Prostate gland (tissue), 2 donors: ENCODE measurements at places on chromosomes 11 and 22.
A peak's percentile ranks its signal among the peaks of the same experiment; 100 is the strongest.

- H3K27ac ChIP-seq, result no peak overlapping the region
- H3K36me3 ChIP-seq, result no peaks in the 10 kb centered on the region
- DNase-seq, result no peak
- no peaks in the 10 kb centered on the region for H3K27me3 ChIP-seq
- H3K4me1 ChIP-seq, result no peaks in the 10 kb centered on the region
Observed at GRCh38 chr11:131977231-131977630, 606.8 kb downstream of the NTM start.

DNA sequence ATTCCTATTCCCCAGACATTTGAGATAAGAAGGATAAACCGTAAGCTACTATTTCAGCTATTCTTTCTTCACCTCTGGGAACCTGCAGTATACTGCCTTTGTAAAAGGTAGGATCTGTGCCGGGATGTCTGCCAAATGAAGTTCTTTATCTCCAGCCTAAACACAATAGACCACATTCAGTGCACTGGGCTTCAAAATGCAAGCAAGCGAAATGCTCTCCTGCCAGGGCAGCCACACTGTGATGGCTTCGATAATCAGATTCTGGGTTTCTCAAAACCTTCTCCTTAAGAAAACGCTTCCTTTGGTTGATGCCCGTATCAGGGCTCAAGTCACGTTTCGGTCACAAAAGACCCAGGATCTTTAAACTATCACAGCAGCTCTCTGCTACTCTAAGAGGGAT, 299.5 kb upstream of the B3GAT1 start:
- H3K27me3 ChIP-seq, result no peaks in the 10 kb centered on the region
- H3K36me3 ChIP-seq, result no peaks in the 10 kb centered on the region

DNA sequence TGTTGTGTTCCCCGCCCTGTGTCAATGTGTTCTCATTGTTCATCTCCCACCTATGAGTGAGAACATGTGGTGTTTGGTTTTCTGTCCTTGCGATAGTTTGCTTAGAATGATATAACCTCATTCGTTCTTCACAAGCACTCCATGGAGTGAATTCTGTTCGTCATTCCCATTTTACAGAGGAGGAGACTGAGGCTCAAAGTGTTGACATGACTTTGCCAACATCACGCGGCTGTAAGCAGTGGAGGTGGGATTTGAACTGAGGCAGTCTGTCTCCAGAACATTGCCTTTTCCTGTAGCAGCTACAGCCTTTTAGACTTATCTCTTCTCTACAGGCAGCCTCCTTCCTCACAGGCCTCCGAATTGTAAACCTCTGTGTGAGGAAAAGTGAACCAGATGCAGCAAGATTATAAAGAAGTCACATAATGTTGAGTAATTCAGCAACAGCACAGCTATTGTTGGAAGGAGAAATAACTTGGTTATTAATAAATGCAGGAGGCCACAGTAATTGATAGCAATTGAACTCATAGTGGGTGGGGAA, 74.6 kb downstream of the MYO18B start:
- no peaks in the 10 kb centered on the region for H3K36me3 ChIP-seq
- H3K27ac ChIP-seq, result no peak overlapping the region
- no peak overlapping the region for H3K4me3 ChIP-seq
- no peak for DNase-seq

DNA sequence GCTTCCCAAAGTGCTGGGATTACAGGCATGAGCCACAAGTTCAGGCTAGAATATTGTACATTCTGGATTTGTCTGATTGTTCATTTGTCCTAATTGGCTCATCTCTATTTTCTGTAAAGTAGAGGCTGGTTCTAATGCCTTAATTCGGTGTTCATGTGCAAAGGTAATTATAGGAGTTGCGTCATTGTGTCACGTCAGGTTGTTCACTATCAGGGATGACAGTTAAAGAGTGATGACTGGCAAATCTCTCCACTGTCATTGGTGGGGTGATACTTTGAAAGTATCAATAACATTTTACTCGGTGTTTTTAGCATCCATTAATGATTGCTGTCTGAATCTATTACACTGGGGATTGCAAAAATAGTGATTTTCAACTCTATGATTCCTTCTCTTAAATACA, 103.5 kb downstream of the HIPK3 start:
- no peaks in the 10 kb centered on the region for H3K27me3 ChIP-seq
- no peak overlapping the region for H3K4me3 ChIP-seq
- no peaks in the 10 kb centered on the region for H3K4me1 ChIP-seq
- H3K36me3 ChIP-seq, result no peaks in the 10 kb centered on the region
- H3K27ac ChIP-seq, result no peak overlapping the region

DNA sequence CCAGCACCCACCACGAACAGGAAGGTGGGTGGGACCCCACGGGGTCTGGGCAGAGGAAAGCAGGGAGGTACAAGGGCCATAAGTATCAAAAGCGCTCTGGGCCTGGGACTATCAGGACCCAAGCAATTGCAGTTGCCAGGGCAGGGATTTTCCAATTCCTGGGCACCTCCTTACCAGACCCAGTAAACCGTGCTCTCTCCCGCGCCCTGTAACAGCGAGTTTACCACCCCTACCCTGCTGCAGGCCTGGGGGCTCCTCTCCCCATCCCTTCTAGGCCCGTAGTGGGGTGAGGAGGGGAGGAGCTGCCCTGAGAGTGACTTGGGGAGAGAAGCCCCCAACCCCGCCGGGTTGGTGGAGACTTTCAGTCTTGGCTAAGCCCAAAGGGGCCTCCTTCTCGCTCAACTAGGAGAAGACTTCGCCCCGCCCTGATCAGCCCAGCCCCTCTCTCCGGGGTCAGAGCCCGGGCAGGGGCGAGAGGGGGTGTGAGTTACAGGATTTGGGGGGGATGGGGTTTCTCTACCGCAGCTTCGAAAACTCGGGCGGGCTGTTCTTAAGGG, 5.4 kb downstream of the PAX6 start:
- no peaks in the 10 kb centered on the region for H3K36me3 ChIP-seq
- no peak overlapping the region for H3K4me3 ChIP-seq
- H3K27me3 ChIP-seq, result peaks cover 65% of the 10 kb centered on the region
- H3K4me1 ChIP-seq, result peaks cover 9% of the 10 kb centered on the region

GRCh38 chr11:68954836-68955606, 25.8 kb downstream of the MRGPRD start:
- H3K4me1 ChIP-seq, result no peaks in the 10 kb centered on the region
- no peaks in the 10 kb centered on the region for H3K27me3 ChIP-seq
- peak; percentile 21 for DNase-seq
- no peaks in the 10 kb centered on the region for H3K36me3 ChIP-seq
